ENCODE measurements at places on chromosomes 6 and 20.
A peak's percentile ranks its signal among the peaks of the same experiment; 100 is the strongest.

DNA sequence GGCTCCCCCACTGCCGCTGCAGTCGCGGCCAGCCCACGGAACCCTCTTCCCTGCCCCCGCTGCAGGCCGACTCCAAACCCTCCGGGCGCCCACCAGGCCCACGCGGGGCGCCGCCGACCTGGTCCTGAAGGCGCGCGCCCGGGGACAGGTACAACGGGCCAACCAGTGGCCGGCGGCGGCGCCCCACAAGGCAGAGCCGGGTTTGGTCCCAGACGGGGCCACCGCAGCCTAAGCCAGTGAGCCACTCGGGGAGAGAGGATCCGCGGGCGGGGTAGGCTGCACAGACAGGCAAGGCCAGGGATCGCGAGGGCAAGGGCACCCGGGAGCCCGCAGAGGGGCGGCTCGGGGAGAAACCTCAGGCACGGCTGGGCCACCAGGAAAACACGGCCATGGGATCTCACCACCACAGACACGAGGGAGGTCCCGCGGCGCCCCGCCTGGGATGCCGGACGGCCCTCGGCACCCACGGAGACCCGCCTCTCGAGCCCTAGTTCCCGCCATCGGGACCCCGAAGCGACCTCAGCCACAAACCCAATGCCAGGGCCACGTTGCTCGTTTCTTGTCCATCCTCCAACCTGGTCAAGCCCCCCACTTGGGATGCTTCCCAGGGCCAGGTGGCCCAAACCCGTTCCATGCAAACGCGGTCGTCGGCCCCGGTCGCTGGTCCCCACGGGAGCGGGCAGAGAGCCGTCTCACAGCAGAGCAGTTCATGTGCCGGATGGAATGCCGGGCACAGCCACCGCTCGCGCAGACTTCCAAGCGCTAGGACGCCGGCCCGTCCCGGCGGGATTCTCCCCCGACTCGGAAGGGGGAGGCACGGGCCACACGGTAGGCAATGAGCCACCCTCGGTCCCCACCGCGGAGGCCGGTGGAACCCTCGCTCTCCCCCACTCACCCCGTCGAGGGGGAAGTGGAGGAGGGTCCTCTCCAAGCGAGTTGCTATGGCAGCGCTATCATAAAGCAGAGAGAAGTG, 1956.6 kb upstream of the DEFB115 start:
- no peak for DNase-seq

DNA sequence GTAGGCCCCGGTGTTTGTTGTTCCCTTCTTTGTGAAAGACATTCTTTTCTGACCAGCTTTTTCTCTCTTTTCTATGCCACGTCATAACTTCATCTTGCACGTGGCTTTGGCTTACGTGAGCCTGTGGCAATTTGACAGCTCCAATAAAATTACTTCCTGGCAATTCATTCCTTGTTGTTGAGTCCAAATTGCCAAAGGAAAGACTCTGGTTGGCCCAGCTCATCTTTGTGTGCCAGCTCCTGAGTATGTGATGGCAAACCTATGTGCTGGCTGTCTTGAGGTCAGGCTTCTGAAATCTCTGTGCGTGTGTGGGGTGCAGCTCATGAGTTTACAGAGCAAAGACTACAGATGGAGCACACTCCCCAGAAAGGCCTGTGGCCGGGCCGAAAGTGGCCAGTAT, 272.5 kb upstream of the SGK1 start:
- no peak for DNase-seq

GRCh38 chr6:17278289-17279063, 2.7 kb upstream of the RBM24 start:
- DNase-seq: no peak

DNA sequence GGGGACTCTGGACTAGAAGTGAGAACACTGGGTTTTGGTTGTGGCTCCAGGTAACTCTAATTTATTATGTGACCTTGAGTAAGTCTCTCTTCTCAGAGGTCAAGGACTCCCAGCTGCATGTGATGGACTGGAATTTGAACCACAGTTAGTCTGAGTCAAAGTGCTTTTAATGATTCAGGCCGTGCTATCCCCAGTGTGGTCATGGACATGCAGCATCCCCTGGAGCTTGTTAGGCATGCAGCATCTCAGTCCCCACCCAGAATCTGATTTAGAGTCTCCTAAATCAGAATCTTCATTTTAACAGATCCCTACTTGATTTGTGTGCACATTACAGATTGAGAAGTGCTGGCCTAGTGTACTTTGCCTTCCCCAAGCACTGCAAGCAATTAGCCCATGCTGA, 74.2 kb downstream of the TOX2 start:
- no peak for DNase-seq

DNA sequence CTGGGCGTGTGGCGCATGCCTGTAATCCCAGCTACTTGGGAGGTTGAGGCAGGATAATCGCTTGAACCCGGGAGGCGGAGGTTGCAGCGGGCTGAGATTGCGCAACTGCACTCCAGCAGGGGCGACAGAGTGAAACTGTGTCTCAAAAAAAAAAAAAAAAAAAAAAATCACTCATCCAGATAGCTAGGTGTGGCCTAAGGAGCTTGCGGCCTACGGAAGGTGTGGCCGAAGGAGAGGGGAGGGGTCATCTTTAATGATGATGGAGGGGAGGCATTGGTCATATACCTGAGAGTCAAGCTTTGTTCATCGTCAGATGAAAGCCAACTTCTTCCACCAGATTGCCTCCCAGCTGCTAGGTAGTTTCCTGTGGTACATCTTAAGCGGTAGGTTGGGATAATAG, 801 bp upstream of the PPARD start:
- DNase-seq: no peak

GRCh38 chr6:36226438-36227047, 30.0 kb downstream of the BRPF3 start:
- DNase-seq: no peak

DNA sequence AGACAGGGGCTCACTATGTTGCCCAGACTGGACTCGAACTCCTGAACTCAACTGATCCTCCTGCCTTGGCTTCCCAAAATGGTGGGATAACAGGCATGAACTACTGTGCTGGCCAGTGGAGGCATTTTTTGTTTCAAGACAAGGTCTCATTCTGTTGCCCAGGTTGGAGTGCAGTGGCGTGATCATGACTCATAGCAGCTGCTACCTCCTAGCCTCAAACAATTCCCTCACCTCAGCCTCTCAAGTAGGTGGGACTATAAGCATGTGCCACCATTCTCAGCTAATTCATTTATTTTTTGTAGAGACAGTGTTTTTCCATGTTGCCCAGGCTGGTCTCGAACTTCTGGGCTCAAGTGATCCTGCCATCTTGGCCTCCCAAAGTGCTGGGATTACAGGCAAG, 17.2 kb downstream of the ENPP3 start:
- no peak for DNase-seq

- DNase-seq: no peak
These were observed 102.3 kb downstream of the IYD start for GRCh38 chr6:150470960-150471665.

DNA sequence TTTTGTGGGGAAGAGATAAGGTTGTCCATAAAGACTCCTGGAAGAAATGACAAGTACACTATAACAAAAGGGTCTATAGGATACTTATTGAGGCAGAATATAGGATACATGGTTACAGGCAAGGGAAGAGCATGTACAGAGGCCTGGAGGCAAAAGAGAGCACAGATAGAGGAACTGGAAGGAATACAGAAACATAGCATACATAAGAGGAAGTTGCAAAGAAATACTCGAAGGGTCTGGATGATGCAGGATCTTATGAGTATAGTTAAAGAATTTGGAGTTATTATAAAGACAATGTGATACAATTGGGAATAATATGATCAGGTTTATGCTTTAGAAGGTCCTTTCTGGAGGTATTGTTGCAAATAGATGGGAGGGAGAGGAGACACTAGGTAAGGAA, 592.7 kb upstream of the POU3F2 start:
- DNase-seq: no peak

GRCh38 chr6:42411406-42411805, 40.3 kb downstream of the TRERF1 start:
- no peak for DNase-seq

DNA sequence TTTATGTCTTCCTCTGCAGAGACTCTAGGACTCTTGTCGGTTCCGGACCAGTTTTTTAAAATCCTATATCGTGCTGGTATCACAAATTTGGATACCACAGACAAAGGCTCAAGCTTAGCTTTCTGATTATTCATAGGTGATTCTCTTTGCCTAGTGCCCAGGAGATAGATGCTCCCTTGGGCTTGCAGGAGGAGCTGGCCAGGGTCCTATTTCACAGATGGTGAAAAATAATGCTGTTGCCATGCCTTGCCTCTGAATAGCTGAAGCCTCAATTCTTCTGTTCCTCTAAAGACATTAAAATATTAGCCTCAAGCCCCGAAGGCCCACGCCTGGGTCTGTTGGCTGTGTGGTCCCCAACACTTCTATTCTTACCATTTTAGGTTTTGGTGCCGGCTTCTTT, 123.9 kb upstream of the BACH2 start:
- no peak for DNase-seq

DNA sequence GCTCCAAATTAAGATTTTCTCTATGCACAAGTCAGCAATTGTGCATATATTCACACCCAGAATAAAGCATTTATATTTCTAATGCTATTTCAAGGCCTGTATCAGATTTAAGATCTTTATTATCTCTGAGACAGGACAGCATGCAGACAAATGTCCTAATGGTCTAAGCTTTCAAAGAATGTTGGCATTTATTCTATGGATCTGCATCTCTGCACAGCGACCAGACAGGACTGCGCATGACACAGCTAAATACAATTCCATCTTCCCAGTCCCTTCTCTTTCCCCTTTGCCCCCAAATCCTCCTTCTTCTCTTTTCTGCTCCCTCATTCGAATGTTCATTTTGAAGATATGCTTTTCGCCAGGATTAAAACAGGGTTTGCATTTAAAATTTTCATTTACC, 478.5 kb downstream of the PKHD1 start:
- DNase-seq: no peak

DNA sequence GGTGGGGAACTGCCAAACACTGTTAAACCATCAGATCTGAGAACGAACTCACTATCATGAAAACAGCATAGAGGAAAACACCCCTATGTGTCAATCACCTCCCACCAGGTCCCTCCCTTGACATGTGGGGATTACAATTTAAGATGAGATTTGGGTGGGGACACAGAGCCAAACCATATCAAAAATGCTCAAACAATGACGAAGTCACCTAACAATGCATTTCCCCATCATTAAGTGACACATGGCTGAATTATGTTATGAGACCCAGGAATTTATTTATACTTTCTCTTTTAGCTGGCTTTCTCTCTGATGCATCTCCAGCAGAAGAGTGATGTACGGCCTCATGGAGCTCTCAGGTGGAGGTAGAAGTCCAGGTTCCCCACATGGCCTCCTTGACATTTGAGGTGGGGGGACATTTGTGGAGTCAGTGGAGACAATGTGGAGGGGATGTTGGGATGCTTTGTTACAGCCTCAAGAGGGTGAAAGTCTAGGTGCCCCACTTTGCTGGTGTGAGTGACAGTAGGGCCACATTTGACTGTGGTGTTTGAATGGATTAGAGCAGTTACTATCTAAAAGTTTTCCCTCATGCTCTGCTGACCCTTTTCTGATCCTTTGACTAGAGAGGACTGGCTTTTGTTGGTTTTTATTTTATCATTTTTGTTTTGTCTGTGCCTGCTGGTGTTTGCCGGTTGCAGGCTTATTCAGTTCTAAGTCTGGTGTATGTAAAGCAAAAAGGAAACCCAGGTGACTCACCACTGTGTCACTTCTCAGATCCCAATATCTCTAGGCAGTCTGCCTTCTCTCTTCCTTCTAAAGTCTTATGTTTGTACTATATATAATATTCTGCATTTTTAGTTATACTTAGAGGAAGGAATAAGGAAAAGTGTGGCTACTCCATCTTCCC, 18.5 kb upstream of the DCBLD1 start:
- DNase-seq: peak; percentile 24

- no peak for DNase-seq
These were observed 59.3 kb upstream of the MLN start for GRCh38 chr6:33863084-33863483.

DNA sequence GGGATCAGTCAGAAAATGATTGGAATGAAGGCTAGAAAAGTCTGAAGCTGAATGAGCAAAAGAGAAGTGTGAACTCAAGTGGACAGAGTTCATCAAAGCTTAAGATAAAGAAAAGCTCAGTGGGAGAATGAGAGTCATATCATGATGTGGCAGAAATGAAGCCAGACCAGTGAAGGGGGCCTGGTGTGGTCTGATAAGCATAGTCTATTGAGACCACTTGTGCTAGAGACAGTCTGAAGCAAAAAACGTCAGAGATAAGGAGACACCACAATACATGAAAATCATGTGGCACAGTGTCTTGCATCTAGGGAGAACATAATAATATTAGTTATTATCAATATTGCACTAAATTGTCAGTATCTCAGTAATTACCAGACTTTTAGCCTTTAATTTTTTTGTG, 601.5 kb downstream of the UTRN start:
- DNase-seq: no peak

DNA sequence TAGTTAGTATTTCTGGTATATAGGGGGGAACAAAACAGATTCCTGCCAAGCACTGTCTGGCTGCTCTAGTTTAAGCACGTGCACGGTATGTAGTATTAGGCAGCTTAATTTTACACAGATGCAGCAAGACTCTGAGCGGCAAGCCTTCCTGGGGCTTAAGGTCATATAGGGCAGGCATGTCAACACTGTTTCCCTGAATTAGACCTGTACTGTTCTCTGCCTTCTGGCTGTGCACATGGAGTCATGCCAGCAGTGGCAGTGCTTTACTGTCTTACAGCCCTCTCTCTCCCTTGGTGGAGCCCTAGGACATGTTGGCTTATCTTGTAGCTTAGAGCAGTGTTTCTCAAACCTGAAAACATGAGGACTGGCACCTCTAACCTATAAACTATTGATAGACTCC, 56.6 kb downstream of the PHF20 start:
- DNase-seq: no peak

DNA sequence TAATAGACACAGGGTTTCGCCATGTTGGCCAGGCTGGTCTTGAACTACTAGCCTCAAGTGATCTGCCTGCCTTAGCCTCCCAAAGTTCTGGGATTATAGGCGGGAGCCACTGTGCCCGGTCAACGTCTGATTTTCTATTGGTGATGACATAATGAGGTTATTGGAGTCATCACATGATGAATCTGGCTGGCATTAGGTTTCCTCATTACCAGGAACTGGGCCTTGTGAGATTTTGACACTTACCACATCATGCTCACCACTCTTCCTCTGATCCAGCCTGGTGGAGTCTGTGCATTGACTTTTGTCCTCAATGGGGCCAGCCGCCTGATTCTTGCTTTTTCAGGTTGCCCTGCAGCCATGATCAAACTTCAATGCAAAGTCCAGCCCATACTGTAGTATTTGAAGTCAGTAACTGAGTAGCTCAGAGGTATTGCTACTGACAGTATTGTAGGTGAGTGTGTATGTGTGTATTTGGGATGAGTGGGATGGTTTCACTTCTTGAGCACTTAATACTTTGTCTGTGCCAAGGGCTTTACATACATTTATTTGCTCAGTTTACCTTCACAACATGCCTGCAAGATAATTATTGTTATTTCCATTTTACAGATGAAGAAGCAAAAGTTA, 16.0 kb downstream of the ANKS1A start:
- no peak for DNase-seq

- no peak for DNase-seq
These were observed 12.0 kb upstream of the ANKRD60 start for GRCh38 chr20:58240471-58240870.

GRCh38 chr6:33314515-33314942, 651 bp upstream of the TAPBP start:
- peak; percentile 68 for DNase-seq

GRCh38 chr20:10927936-10928840, 254.4 kb upstream of the JAG1 start:
- DNase-seq: no peak

Data from stimulated activated CD4-positive, alpha-beta T cell treated with anti-CD3 and anti-CD28 coated beads, Interleukin-1b, Interleukin-23, amount 100 ng/mL, for 48 hours (primary cell).